ENCODE measurements at places on chromosomes 4 and X.

DNA sequence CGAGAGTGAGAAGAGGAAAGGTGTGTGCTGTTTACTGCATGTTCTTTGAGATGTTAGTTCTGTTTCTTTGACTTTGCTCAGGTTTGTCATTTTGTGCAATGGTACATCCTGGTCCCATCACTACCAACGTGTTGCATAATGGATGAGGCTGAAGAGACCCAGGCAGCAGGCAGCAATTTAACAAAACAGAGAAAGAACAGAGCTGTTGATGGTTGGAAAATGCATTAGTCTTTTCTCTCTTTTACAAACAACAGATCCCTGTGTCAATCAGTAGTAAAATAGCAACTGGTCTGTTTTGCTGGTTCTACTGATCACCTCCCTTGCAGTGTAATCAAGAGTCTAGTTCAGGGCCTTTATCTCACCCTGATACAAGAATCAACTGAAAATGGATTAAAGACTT is 64.8 kb upstream of the LIMCH1 start:
- DNase-seq: no peak

GRCh38 chr4:90769251-90769650 is 642.1 kb downstream of the CCSER1 start:
- no peak for DNase-seq

DNA sequence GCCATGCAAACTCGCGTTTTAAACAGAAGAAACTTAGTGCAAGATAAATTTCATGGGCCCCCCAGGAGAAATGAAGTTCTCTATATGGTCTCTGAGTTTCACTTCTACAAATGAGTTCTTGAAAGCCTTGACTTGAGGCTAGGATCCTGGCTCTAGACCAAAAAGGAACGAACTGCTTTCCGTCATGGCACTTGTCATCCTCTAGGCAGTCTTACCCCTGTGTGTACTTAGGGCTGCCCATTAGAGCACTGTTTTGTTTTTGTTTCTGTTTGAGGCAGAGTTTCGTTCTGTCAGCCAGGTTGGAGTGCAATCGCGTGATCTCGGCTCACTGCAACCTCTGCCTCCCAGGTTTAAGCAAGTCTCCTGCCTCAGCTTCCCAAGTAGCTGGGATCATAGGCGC is 29.0 kb downstream of the RNF4 start:
- no peak for DNase-seq

- DNase-seq: no peak
Measured at GRCh38 chrX:17098516-17099247, 152.2 kb downstream of the REPS2 start.

GRCh38 chr4:85870298-85871083 is 395.5 kb downstream of the ARHGAP24 start:
- DNase-seq: no peak

- no peak for DNase-seq
Measured at GRCh38 chr4:177448850-177449249, 6.6 kb upstream of the AGA start.

DNA sequence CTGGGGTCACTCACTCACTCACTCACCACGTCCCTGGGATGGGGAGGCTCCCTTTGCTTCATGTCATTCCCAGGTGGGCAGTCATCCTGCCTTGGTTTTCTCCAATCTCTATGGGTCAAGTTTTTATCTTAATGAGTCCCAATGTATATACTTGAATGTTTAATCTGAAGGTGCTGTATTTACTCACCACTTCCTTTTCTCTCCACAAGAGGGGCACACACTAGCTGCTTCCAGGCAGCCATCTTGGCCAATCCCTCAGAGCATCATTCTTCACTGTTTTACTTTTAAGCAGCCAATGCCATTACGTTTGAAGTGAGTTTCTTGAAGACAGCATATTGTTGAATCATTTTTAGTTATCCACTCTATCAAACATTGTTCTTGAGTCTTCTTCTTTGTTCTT is 153.4 kb upstream of the ARSJ start:
- DNase-seq: no peak

- DNase-seq: no peak
Measured at GRCh38 chr4:80138551-80139538, 58.5 kb upstream of the PRDM8 start.

DNA sequence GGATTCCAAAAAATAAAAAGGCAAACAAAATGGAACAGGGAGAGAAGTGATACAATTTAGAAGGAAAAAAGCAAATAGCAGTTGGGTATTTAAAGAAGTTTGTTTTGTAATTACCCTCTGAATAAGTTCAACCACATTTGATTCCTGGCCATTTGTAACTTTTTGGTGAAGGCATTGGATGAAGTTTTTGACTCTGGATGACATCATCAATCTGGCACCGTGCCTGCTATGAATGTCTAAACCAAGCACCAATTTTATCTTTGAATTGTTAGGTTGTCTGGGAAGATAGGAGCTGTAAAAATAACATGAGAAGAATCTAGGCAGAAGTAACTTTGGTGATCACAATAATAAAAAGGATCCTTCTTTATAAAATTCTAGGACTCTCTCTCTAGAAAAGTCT is 29.5 kb downstream of the TMPRSS11A start:
- DNase-seq: no peak

GRCh38 chr4:74654230-74654681 is 140.1 kb downstream of the BTC start:
- DNase-seq: no peak

DNA sequence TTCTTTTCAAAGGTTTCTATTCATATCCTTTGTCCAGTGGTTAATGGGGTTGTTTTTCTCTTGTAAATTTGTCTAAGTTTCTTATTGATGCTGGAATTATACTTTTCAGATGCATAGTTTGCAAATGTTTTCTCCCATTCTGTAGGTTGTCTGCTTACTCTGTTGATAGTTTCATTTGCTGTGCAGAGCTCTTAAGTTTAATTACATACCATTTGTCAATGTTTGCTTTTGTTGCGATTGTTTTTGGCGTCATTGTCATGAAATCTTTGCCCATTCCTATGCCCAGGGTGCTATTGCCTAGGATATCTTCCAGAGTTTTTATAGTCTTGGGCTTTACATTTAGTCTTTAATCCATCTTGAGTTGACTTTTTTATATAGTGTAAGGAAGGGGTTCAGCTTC is 21.2 kb upstream of the UGT8 start:
- no peak for DNase-seq

- no peak for DNase-seq
Measured at GRCh38 chr4:6941796-6942195, 32.2 kb downstream of the TBC1D14 start.

Measured in femur (tissue), 1 donor.